GM10248 (cell line): ENCODE measurements at places on chromosomes 16 and 17.
A peak's percentile ranks its signal among the peaks of the same experiment; 100 is the strongest.

DNA sequence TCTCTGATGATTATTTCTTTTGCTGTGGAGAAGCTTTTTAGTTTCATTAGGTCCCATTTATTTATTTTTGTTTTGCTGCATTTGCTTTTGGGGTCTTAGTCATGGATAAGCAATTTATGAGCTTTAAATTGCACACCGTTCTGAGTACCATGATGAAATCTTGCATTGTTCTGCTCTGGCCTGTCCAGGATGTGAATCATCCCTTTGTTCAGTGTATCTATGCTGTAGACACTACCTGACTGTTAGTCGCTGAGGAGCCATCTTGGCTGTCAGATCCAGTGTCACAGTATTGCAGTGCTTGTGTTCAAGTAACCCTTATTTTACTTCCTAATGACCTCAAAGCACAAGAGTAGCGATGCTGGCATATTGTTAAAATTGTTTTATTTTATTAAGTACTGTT, 218.0 kb upstream of the CNTNAP4 start:
- DNase-seq: no peak

- DNase-seq: no peak
Measured at GRCh38 chr16:13305019-13305755, 403.8 kb downstream of the SHISA9 start.

- no peak for DNase-seq
Measured at GRCh38 chr17:9003355-9004131, 17.8 kb upstream of the NTN1 start.

- peak; percentile 26 for DNase-seq
Measured at GRCh38 chr17:55641676-55642081, 81.0 kb downstream of the TMEM100 start.

- no peak for DNase-seq
Measured at GRCh38 chr17:60231691-60232090, 81.9 kb downstream of the CA4 start.

GRCh38 chr17:41738801-41739112, 4.3 kb upstream of the HAP1 start:
- no peak for DNase-seq

- no peak for DNase-seq
Measured at GRCh38 chr17:40958086-40958953, 8.4 kb downstream of the KRT39 start.

DNA sequence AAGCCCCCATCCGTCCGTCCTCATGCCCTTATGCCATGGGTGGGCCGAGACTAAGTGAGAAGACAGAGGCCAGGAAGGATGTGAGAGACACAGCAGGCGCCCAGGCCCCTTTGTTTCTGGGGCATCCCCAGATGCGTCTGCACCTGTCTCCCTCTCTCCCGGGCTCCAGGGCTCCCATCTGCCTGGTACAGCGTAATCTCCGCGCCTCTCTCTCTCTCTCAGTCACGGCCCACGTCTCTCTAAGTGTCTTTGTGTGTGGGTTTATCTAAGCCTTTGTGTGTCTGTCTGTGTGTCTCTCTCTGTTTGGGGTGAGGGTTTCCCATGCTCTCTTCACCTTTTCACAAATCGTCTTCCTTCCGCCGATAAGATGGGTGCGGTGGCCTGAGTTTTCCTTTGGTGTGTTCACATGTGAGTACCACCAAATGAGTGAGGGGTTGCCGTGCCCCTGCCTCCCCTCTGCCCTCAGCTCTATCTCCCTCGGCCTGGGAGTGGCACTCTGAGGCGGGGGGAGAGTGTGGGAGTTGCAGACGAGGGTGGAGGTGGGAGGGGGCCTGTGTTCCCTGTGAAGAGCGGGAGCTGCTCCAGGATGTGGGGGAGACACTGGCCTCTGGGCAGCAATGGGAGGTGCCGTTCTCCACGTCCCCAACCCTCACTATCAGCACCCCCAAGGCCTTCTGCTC, 25.8 kb upstream of the ABCC3 start:
- no peak for DNase-seq

DNA sequence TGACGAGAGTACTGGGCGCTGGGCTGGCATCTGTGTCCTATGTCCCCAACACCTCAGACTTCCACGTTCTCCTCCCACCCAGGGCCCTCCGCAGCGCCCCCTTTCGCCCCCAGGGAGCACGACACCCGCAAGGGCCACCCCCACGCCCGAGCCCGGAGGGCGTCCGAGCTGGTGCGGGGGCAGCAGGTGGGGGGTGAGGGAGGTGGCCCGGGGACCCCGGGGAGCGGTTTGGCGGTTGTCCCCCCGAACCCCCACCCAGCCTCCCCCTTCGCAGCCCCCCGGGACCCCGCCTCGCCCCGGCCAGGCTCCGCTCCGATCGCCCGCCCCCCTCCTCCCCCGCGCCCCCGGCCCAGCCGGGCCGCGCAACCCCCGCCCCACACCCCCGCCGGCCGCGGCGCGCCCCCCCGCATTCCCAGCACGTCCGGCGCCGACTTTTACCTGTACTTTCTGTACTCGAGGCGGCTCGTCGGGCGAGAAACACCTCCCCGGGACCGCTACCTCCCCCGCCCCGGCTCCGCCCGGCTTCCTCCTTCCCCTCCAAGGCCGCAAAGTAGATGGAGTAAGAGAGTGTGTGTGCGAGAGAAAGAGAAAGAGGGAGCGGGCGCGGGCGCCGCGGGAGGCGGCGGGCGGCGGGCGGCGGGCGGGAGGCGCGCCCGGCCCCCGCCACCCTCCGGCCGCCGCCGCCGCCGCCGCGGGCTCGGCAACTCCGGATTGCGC, 901 bp downstream of the CDYL2 start:
- DNase-seq: peak; percentile 60

GRCh38 chr16:86681031-86681756, 102.8 kb downstream of the FOXL1 start:
- no peak for DNase-seq

- DNase-seq: no peak
Measured at GRCh38 chr16:22386976-22387375, 12.6 kb upstream of the CDR2 start.

- no peak for DNase-seq
Measured at GRCh38 chr17:65191811-65192740, 54.9 kb downstream of the RGS9 start.

DNA sequence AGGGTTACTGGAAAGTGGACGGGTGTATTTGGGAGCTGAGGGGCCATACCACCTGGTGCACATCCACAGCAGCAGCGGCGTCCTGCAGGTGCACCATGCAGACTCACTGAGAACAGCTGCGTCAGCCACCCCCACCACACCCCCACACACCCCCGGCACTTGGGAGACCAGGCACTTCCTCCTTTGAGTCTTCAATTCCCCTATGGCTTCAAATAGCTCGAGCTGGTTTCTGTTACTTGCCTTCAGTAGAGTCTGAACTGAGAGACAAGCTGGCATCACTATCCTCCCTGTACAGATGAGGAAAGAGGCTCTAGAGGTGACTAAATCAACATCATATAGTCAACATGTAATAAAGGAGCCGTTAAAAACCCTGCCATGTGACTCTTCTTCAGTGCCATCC, 15.4 kb downstream of the CUEDC1 start:
- peak; percentile 77 for DNase-seq

DNA sequence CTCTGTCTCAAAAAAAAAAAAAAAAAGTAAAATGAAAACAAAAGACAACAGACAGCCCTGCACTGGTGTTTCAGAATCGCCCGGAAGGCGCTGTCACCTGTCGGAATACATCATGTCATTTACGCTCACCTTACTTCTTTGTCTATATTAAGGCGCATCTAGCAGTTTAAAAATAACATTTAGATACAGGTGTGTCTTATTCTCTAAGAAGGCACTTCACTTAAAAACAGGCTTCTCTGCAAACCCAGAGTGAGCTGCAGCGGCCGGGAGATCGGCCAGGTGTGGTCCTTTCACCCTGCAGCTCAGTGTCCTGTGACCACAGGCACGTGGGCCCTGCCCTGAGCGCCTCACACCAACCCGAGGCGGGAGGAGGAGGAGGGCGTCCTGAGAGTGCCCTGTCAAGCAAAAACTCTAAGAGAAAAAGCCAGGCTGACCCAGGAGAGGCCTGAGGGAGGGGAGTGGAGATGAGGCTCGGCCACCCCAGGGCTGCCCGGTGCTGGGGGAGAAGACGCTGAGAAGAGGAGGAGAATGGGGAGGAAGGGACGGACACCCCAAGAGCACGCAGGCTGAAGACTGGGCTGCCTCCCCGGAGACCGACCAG, 3.3 kb upstream of the LMF1 start:
- DNase-seq: no peak

DNA sequence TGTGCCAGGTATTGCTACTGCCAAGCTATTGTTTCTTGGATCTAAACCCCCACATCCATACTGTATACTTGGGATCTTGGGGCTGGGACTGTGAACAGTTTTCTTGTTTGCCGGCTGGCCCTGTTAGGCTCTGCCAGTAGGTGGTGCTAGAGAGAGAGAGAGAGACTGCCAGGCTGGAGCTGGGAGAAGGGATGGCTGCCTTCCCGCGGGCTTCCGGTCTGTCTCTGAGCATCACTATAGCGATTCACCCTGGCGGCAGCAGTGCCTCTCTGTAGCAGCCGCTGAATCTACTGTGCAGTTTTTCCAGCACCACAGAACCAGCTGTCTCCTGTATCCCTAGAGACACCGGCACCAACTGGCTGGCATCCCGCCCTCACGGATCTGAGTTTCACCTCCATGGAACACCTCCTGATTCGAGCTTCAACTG, 201.2 kb downstream of the UTP18 start:
- peak; percentile 48 for DNase-seq

- DNase-seq: no peak
Measured at GRCh38 chr16:10188236-10188635, 6.0 kb upstream of the GRIN2A start.

DNA sequence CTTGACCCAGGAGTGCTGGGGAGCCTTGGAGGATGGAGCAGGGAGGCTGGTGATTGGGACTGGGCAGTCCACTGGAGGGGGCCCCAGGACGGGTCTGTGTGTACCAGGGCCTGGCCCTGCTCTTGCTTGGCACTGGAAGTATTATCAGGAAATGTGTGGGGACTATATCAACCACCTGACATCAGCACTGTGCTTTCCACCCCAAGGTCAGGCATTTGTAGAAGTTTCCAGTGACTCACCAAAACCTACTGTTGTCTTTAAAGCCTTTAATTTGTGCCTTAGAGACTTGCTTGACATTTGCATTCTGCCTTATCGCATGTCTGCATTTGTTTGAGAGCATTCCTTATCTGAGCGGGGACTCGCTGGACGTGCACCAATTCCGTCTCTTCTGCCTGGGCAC, 323.1 kb downstream of the FOXL1 start:
- no peak for DNase-seq

DNA sequence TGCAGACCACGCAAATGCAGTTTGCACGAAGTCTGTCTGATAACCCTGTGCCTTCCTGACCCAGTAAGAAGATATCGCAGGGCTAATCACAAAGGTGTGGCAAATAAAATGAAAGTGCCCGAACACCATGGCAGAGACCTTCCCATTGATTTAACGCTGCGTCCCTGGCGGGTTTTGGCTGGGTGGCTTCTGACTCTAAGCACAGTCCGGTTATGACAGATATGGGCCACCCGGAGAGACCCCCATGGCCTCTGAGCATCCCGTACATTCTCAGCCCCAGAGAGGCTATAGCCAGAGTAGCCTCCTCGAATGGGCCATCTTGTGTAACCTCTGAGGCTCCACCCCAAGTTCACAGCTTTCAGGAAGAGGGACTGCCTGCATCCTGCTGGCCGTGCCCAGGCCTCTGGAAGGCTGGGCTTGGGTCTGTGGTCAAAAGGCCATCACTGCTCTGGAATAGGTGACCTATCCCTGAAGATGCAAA, 5.5 kb downstream of the FOXC2 start:
- no peak for DNase-seq

- no peak for DNase-seq
Measured at GRCh38 chr16:1189455-1189854, 35.6 kb downstream of the TPSG1 start.

DNA sequence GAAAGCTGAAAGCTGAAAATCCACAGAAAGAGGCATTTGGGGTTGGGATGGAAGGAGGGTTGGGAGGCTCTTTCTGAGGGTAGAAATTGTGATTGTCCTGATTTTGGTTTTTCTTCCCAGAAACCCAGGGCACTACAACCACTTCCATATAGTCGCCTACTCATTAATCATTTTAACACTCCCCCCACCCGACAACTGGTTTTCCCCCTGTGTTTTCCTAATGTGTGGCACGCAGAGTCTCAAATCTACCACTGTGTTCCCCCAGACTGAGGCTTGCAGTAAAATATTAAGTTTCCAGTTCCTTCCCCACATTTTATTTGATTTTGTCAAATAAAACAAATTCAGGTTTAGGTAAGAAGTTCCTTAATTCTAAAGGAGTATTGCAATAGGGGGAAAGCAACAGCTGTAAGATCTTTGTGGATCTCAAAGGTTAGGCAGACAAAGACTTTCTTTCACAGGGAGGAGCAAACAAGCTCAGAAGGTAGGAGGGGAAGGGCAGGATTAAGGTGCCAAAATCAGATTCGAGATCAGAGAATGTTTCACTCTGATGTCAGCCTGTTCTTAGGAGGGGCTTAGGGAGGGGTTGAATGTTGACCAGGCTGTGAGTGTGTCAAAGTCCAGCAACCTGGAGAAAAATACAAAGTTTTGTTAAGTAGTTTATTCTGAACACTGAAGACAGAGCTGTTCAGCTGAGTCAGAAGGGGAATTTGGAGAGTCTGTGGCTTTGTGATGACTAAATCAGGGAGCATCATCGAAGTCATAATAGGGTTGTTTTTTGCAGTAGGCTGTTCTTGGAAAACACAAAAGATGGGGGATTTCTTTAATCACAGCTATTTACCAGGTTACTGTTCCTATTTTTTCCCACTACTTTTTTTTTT, 3.6 kb downstream of the ZNF267 start:
- peak; percentile 63 for DNase-seq

DNA sequence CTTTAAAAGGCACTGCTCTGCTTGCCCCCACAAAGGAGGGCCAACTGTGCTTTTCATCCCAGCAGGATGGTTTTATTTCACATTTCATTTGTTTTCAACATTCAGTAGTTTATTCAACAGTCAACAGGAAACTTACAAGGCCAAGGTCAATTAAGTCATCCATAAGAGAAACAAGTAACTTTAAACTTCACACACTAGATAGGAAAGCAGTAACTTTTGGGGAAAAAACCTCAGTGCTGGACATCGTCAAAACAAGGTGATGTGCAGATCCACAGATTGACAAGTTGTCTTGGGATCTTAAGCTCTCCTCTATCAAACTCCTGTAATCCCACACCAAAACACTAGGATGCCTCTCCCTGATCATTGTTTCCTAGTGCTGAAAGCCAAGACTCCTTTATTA, 18.5 kb downstream of the NFE2L1 start:
- DNase-seq: no peak

DNA sequence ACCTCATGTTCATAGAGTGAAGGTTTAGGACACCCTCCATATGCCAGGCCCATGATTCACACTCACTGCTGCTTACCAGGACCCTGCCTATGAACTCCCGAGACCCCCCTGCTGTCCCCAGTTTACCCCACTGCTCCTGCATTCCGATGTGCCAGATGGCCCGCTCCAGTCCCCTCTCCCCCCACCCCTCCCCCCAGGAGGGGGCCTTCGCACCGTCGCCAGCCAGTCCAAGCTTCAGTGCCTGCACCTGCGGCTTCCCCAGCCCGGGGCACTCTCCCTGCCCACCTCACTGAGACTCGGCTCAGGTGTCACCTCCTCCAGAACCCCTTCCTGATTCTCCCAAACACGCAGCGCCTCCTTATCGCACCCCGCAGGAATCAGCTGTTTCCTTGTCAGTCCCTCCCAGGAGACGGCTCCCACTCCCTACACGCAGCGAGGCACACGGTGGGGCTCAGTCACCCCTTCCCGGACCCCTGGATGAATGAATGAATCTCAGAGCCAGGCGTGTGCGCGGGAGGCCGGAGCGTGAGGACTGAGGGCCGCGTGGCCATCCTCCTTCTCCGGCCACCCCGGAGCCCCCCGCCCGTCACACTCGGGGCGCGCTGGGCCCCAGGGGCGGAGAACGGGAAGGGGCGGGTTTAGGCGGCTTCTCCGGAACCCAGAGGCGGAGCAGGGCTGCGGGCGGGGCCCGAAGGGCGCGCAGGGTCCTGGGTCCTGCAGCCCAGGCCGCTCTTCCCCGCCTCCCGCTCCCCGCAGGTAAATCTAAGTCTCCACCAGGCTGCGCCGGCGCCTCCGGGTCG, 1.6 kb downstream of the MYO1C start:
- peak; percentile 87 for DNase-seq
